Activated T-helper 1 cell treated with anti-CD3 and anti-CD28 coated beads, Interleukin-12 subunit alpha, Interleukin-12 subunit beta, Interleukin-2, Interleukin-4 antibody, amounts not matched to agents 30 ng/mL and 10 ng/mL and 1 ng/mL, durations not matched to agents 14 hours and 24 hours and 36 hours (primary cell): ENCODE measurements at places on chromosomes 4 and X. TPM values are rescaled to one million over a fixed set of nuclear protein-coding genes. Genes with fewer than 3 reads are reported as not detected.

The SSX2B gene
- total RNA-seq, result not detected in 2 replicates

The AVPR2 gene
- total RNA-seq, result not detected in 2 replicates

The YIPF6 gene
- total RNA-seq, result 20.5 and 23.6 TPM in 2 replicates

- no peak overlapping the region for H3K27ac ChIP-seq
- no peak for DNase-seq
- no peaks in the 10 kb centered on the region for H3K36me3 ChIP-seq
- peaks cover 10% of the 10 kb centered on the region for H3K27me3 ChIP-seq
- no peak overlapping the region for H3K4me3 ChIP-seq
These were observed 33.5 kb upstream of the RASSF6 start for GRCh38 chr4:73653695-73654106.

DNA sequence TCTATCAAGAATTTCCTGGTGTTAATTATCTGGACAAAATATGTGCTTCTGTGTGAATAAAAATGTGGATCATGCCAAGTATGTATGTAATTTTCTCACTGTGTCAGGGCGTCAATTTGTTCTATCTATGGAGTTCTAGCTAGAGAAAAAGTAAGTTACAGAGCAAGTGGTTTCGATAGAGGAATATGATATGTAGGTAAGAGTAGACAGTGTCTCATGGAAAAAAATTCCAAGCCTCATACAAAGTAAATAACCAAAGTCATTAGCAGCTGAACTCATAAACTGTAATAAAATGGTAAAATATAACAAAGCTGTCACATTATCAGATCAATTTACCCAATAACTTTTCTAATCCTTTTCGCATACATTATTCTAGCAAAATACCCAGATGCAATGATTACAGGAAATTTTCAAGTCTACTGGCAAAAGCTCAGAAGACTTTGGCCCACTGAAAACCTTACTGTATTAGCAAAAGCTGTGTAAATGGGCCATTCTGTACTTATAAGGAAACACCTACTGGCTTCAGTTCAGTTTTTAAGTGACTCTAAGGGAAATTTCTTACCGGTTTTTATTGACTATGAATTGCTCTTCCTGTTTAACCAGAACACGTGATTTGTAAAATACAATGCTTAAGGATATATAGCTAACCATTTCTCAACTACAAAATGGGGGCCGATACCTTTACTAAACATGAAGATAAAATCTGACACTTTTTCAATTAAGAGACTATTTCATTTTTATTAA lies 121.0 kb upstream of the ARSJ start:
- no peaks in the 10 kb centered on the region for H3K4me1 ChIP-seq
- no peak overlapping the region for H3K27ac ChIP-seq
- no peak for DNase-seq

- peaks cover under 1% of the 10 kb centered on the region for H3K4me1 ChIP-seq
- H3K27me3 ChIP-seq, result no peaks in the 10 kb centered on the region
- H3K4me3 ChIP-seq, result no peak overlapping the region
- H3K36me3 ChIP-seq, result peaks cover 9% of the 10 kb centered on the region
These were observed 23.2 kb upstream of the UVSSA start for GRCh38 chr4:1323635-1324442.

- H3K27me3 ChIP-seq, result peaks cover 2% of the 10 kb centered on the region
- no peak overlapping the region for H3K4me3 ChIP-seq
- no peaks in the 10 kb centered on the region for H3K4me1 ChIP-seq
- no peak overlapping the region for H3K27ac ChIP-seq
These were observed 48.7 kb upstream of the KLHL4 start for GRCh38 chrX:87468941-87469340.

DNA sequence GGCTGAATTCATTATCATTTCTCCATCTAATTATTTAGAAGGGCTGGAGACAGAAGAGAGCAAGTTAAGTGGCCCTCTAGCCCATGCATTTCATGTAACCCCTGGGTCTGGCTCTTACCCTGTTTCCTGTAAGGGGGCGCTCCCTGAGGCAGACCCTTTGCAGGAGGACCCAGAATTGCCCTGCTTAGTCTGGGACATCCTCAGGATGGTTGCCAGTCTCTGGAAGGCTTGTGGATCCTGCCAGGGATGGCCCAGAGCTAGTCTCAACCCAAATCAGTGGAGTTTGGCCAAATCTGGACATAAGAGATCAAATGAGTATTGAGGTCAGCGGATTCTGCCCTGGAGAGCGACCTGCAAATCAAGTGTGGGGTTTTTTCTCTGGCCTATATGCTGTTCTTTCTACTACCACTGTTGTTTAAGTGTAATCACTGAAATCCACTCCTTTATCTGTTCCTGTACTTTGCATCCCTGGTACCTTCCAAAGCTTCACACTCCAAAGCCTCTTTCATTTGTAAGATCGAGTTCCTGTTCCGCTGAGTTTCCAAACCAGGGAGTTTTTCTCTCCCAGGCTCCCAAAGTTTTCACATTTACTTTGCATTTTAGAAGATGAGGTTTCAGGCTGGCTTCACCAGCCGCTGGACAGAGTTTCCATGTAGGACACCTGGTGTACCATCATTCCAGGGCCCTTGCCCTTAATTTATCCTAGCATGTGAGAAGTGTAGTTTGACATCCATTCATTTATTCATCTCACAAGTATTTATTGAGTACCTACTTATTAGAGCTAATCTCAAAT lies 6.3 kb downstream of the KLF3 start:
- H3K36me3 ChIP-seq, result no peaks in the 10 kb centered on the region
- peaks cover 89% of the 10 kb centered on the region for H3K4me1 ChIP-seq
- no peak overlapping the region for H3K27ac ChIP-seq
- DNase-seq, result no peak
- peaks cover 12% of the 10 kb centered on the region for H3K27me3 ChIP-seq

GRCh38 chrX:40578039-40578695 lies 2.6 kb upstream of the ATP6AP2 start:
- H3K27me3 ChIP-seq, result no peaks in the 10 kb centered on the region
- no peaks in the 10 kb centered on the region for H3K36me3 ChIP-seq
- no peak overlapping the region for H3K27ac ChIP-seq
- H3K4me3 ChIP-seq, result no peak overlapping the region
- DNase-seq, result no peak
